ENCODE measurements at places on chromosomes 12 and 14.

DNA sequence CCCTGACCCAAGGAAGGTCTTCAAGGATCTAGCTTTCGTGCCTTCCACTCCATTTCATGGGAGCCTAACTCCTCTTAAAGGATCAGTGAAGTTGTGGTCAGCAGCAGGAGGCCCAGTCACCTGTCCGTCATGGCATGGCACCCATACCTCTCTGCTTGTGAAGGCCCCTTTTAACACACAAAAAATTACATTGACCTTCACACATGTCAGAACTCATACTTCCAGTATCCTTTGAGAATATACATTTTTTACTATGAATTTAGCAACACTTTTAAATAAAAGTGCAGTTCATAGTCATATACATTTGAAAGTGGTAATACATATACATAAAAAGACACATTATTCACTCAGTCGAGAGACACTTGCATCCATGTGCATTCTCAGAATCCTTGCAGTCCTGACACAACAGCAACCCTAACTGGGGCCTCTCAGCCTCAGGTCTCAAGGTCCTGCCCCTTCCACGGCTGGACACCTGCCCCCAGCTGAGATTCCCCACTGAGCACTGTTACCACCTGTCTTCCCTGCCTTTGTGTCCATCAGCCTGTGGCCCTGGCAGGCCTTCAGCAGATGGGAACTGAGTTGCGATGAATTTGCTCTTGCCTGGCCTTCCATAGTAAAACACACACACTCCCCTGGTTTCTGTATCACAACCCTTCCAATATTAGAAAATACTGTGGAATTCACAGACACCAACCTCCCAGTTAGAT, 3.7 kb upstream of the KRT3 start:
- DNase-seq = no peak

GRCh38 chr12:1642513-1642912, 13.5 kb downstream of the WNT5B start:
- DNase-seq = no peak

- DNase-seq = peak; percentile 86
These were observed 166.7 kb upstream of the HIF1A start for GRCh38 chr14:61528591-61529021.

DNA sequence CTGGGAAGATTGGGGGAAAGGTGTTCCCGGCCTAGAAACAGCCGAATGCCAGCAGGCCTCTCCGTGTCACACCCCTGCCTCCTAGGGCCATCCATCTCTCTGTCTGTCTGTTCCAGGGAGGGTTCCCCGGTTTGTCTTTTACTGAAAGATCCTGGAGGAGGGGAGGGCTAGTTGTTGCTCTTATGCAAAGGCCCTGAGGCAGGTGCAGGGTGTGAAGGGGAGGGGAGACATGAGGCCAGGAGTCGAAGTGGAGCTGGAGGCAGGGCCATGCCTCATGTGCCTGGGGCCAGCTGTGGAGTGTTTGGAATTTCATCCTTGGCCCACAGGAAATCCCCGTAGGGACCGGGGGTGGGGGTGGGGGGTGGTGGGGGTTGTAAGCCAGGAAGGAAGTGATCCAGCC, 8.7 kb upstream of the RCOR1 start:
- no peak for DNase-seq

DNA sequence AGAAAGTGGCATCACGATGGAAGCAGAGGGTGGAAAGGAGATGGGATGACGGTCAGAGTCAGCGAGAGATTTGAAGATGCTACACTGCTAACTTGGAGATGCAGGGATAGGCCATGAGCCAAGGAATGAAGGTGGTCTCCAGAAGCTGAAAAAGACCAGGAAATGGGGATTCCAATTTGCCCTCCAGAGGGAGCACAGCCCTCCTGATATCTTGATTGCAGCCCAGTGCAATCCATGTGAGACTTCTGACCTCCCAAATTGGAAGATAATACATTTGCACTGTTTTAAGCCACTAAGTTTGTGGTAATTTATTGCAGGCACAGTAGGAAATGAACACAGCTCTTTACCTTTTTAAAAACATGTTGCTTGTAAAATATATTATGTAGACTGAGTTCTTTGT, 549.5 kb downstream of the VRK1 start:
- DNase-seq = no peak

DNA sequence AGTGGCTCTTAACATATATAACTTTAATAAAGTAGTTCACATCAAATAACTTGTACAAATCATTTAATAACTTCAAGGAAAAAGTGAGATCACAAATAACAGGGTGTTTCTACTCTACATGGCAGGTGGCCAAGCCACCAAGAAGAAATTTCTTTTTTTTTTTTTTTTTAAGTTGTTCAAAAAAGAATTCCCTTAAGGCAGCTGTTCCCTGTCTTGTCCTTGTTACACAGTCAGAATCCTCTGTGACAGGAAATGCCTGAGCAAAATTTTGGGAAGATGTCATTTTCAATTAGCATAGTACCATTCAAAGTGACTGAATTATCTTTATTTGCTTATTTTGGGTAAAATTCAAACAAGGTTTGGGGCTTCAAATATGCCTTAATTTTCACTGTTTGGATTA, 79.4 kb downstream of the LIN7A start:
- no peak for DNase-seq

- DNase-seq = no peak
These were observed 117.2 kb downstream of the RFLNA start for GRCh38 chr12:124411953-124412645.

Data from non-pigmented ciliary epithelial cell (primary cell).